Neural progenitor cell (in vitro differentiated cells): ENCODE measurements at places on chromosomes 11 and 22.

DNA sequence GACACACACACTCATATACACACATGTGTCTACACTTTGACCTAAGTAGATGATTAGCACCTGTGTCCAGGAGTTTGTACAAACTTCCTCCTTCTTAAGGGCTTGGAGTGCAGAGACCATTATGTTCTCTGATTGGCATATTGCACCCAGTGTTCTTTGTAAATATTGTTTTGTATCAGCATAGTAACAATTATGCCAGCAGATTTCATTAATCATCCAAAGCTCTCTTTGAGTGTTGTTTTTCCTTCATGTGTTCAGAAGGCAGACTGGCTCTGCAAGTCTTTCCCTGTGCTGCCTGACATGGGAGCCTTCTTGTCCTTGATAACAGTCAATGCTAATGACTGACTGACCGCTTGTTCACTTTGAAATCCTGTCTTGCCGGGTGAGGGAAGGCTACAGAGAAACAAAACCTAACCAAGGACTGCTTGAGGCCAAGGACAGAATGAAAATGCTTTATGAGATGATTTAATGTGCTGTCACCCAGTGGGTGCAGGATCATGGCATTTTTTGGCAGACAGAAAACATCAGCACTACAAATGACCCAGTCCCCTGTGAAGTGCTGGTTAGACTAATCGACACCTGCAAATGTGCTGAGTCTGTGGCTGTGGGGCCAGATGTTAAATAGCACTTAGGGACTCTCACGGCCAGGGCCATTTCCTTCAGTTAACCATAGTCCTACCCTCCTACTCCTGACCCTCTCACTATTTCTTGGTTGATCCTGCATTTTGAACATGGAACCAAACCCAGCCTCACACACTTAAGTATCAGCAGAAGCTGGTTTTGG is 6.6 kb upstream of the BARX2 start:
- DNase-seq = no peak

GRCh38 chr11:124612567-124613246 is 1.5 kb downstream of the PANX3 start:
- peak; percentile 40 for DNase-seq

- DNase-seq = peak; percentile 57
Observed at GRCh38 chr11:46333394-46333947, 13.8 kb upstream of the DGKZ start.

- peak; percentile 57 for DNase-seq
Observed at GRCh38 chr11:70625582-70626518, 227.5 kb downstream of the CTTN start.

GRCh38 chr11:17526931-17527627 is 17.1 kb downstream of the USH1C start:
- DNase-seq = no peak

DNA sequence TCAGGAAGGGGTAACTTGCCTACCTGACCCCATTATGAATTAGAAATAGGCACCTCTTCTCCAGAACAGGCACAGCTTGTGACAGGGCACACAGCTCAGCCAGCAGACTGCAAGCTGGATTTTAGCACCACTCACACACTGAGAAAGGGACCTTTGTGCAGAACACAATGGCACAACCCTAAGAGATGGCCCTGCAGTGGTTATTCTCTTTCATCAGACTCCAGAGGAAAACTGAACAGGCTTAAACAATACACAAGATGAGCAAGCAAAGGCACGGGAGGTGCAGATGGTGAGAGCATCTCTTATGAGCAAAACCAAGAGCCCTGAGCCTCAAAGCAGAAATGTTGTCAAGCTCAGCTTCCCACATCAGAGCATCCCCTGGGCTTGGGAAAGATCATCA is 93.8 kb upstream of the LRRC55 start:
- peak; percentile 34 for DNase-seq

GRCh38 chr11:16607675-16608644 is 130.5 kb upstream of the C11orf58 start:
- peak; percentile 90 for DNase-seq

DNA sequence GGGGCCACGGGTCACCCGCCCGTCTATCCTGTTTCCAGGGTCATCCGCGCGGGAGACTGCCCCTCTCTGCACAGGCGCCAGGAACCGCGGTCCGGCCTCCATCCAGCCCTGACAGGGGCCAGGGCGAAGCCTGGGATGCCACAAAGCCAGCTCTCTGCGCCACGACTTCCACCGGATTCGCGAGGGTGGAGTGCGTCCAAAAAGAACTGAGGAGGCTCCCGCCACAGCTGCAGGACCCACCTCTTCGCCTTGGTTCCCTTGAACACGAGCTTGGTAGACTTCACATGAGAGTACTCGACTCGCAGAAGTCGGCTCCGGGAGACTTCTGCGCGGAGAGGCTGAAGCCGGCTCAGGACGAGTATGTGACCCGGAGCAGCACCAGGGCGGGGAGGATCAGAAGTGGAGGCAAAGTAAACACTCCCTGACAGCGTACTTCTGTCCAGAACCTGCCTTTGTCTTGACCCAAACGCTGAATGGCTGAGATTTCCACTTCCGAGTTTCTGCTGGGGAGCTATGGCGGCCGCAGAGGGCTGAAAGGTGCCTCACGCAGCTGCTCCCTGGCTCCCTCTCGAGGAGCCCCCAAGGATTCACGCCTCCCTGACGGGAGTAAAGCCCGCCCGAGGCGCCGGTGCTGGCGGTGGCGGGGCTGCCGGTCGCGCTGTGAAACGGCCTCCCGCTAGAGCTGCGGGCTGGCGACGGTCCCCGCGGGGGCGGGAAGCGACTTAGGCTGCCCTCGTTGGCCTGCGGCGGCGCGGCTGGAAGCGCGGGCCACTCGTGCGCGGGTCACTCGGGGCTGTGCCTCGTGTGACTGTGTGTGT is 4566.7 kb upstream of the OR11H1 start:
- DNase-seq = no peak

- no peak for DNase-seq
Observed at GRCh38 chr22:19648419-19648929, 65.8 kb upstream of the SEPTIN5 start.

GRCh38 chr22:24950272-24950902 is 2.1 kb upstream of the KIAA1671 start:
- peak; percentile 72 for DNase-seq

DNA sequence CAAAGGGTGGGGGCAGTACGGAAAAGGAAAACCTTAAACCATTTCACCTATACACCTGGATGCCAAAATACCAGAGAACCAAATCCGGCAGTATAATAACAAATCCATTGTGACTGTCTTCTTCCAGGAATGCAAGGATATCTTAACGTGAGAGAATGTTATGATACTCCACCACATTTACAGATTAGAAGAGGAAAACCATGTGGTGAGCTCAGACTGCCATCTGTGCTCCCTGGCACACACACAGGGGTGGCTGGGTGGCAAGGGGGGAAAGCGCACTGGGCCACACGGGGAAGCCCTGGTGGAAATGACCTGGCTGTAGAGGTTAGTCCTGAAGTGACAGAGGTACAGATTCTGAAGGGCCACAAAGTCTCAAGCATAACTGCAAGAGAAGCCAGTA is 9.9 kb downstream of the EIF1AD start:
- DNase-seq = no peak

DNA sequence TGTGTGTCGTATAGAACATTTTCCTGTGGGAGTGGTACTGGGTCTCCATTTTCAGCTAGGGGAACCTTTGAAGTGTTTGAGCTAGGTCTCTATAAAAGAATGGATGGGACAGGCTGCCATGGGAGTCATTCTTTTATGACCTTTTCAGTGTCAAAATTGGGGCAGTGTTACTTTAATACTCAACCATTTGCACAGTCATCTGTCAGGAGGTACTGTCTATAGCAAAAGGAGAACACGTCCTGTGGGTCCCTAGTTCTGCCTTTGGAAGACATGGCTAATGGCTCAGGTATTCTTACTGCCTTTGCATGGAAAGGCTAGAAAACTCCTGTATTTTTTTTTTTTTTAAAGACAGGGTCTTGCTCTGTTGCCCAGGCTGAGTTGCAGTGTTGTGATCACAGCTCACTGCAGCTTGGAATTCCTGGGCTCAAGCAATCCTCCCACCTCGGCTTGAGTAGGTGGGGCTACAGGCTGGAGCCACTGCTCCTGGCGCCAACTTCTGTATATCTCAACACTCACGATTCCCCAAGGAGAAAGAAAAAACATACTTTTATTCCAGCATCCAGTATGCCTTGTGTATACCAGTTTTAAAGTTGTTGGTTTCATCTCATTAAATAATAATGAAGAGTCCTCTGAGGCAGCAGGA is 2.1 kb upstream of the ATF4 start:
- DNase-seq = no peak

DNA sequence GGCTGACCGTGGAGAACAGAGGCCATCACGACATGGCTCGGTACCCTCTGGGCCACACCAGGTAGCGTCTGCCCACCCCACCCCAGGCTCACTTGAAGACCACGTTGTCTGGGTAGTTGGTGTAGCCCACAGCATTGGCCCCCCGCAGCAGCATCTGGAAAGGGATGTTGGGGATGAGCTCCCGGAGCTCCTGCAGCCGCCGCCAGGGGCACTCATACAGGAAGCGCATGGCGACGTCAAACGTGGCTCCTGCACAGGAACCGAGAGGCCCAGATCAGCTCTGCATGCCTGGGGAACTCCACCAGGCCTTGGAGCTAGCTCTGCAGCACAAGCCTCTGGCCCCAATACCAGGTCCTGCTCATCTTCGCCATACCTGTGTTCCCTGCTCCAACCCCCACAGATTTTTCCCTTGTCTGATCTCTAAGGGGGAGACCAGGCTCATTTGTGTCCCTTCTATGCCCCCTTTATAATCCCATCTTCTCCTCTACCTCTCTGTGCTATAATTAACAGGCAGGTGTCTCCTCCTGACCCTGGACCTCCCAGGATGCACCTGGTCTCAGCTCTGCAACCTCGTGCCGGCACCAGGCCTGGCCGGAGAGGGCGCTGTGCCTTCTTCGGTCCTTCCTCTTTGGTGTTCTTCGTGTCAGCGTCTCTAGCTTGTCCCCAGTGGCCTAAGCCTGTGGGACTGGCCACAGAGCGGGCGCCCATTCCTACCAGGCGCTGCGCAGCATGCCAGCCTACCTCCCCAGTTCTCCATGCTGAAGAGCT is 5.0 kb upstream of the LRFN4 start:
- peak; percentile 30 for DNase-seq

DNA sequence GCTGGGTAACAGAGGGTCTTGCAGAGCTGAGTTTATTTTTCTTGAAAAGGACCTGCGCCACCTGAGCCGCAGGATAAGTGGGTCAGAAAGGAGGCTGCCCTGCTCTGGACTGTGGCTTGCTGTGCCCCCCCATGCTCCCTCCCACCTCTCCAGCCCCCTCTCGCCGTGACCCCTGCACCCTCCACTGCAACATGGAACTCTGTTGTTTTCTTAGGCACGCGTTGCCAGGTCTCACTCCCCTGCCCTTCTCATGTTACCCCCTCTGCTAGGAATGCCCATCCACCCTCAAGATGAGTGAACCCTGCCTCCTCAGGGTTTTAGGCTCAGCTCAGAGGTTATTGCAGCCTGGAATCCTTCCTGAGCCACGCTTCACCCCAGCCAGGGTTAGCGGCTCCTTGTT is 10.8 kb downstream of the ETS1 start:
- DNase-seq = peak; percentile 17

- DNase-seq = no peak
Observed at GRCh38 chr11:35336726-35337125, 82.6 kb downstream of the SLC1A2 start.

DNA sequence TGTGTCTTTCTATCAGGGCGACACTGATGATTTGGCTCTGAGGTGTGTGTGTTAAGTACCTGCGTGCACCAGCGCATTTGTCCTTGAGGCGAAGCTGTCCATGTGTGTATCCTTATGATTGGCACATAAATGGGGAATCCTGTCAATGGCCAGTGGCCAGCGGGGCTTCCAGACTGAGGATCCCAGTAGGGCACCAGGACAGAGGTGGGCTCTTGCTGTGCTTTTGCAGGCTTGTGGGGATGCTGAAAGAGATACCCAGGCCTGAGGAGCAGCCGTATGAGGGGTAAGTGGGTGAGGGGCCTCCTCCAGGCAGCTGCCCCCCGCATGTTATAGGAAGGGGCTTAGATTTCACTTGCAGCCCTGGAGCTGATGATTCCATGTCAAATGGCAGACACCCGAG is 156.8 kb downstream of the ST3GAL4 start:
- no peak for DNase-seq

- no peak for DNase-seq
Observed at GRCh38 chr11:5507933-5508305, 1.8 kb downstream of the UBQLN3 start.

- DNase-seq = no peak
Observed at GRCh38 chr11:120894202-120894985, 129.5 kb upstream of the TBCEL start.

- DNase-seq = no peak
Observed at GRCh38 chr11:64537876-64538275, 53.1 kb upstream of the SLC22A12 start.

DNA sequence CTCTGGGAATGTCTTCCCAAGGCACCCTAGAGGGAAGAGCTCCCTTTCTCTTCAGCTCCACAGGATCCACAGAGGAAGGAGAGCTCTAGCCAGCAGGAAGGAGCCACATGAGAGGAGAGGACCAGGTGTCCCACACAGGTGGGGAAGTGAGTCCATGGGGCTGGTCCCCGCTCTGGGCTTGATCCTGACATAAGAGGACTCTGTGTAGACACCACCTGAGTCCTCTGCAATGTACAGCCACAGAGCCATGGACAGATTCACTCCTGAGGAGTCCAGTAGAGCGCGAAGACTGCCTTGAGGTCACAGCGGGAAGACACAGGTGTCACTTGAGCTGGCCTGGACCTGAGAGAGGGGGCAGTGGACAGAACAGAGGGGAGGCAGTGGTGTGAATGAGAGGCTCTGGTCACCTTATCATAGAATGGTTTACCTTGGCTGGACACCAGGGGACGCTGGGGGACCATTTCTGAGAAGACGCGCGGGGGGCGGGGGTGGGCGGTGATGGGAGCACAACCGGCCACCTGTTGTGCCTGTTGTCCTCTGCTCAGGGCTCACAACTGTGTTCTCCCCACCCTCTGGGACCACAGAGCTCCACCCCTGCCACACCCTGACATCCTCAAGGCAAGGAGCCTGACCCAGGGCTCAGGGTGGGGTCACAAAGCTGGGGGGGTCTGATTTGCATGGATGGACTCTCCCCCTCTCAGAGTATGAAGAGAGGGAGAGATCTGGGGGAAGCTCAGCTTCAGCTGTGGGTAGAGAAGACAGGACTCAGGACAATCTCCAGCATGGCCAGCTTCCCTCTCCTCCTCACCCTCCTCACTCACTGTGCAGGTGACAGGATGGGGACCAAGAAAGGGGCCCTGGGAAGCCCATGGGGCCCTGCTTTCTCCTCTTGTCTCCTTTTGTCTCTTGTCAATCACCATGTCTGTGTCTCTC is 128.2 kb downstream of the ZNF280B start:
- peak; percentile 53 for DNase-seq
